Right atrium auricular region (tissue), 2 donors: ENCODE measurements at places on chromosomes 7 and 10. TPM values are rescaled to one million over a fixed set of nuclear protein-coding genes. Genes with fewer than 3 reads are reported as not detected.

DNA sequence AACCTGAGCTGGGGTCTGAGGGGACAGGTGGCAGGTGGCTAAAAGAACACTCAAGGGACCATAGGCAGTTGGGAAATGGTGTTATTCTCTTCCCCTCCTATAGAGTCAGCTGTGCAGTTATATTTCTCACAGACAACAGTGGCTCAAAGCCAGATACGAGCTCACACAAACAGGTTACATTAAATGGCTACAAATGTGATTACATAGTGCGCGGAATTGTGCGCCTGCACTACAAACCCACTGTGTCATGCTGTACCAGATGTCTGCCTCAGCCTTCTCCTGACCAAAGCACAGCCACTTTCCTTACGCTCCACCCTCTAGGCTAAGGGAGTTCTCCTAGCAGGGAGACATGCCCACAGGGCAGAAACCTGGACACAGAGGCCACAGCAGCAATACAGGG is 387.2 kb downstream of the CNTNAP2 start:
- H3K27ac ChIP-seq: no peak overlapping the region
- no peak overlapping the region for H3K4me3 ChIP-seq
- DNase-seq: no peak
- H3K27me3 ChIP-seq: no peaks in the 10 kb centered on the region
- no peaks in the 10 kb centered on the region for H3K36me3 ChIP-seq

DNA sequence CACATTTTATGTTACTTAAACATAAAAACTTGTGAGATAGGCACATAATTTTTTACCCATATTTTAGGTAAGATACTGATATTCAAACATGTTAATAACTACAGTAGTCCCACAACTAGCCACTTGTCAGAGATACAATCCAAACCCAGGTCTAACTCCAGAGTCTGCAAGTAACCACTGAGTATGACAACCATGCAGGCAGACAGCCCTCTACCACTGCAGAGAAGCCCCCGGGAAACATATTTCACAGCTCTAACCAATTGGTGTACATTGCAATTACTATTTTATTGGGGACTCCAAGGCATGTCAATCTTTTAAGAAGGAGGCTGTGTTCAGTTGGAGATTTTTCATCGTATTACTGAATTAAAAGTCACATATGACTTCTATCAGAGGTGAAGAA is 107.2 kb upstream of the FAM133B start:
- DNase-seq: no peak
- H3K36me3 ChIP-seq: no peaks in the 10 kb centered on the region
- no peak overlapping the region for H3K27ac ChIP-seq

GRCh38 chr10:12841826-12842225 is 159.7 kb downstream of the CCDC3 start:
- no peak overlapping the region for H3K4me3 ChIP-seq
- peaks cover 26% of the 10 kb centered on the region for H3K4me1 ChIP-seq
- DNase-seq: peak; percentile 60
- no peaks in the 10 kb centered on the region for H3K27me3 ChIP-seq
- H3K36me3 ChIP-seq: no peaks in the 10 kb centered on the region

- no peak overlapping the region for H3K4me3 ChIP-seq
- H3K36me3 ChIP-seq: no peaks in the 10 kb centered on the region
- no peaks in the 10 kb centered on the region for H3K27me3 ChIP-seq
- no peak overlapping the region for H3K27ac ChIP-seq
These were observed 14.9 kb upstream of the SLIT1 start for GRCh38 chr10:97200616-97201015.

- H3K4me1 ChIP-seq: no peaks in the 10 kb centered on the region
- no peak for DNase-seq
- no peak overlapping the region for H3K27ac ChIP-seq
- H3K27me3 ChIP-seq: no peaks in the 10 kb centered on the region
- H3K4me3 ChIP-seq: no peak overlapping the region
These were observed 326.1 kb downstream of the GALNT17 start for GRCh38 chr7:71457846-71458590.

DNA sequence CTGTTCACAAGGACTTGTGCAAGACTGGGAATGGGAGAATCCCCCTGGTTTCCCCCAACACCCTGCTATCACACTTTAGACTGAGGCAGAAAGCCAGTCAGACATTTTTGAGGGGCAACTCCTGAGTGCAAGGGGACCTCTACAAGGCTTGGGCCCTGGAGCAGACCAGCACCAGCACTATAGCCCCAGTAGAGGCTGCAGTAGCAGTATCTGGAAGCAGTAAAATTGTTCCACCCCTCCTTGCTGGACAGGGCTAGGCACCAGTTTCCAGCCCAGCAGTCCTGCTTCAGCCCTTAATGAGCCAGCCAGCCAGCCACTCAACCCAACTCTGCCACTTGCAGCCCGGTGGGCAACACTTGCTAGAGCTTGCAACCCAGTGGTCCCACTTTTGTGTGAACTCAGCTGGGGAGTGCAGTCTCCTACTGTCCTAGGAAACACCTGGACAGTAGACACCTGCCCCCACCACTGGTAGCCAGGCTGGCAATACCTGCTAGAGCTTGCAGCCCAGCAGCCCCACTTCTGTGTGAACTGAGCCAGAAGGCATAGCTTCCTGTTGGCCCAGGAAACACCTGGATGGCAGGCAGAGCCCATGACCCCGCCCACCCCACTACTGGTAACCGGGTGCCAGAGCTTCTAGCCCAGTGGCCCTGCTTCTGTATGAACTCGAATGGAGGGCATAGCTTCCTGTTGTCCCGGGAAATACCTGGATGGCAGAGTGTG is 65.0 kb downstream of the FBXL13 start:
- no peaks in the 10 kb centered on the region for H3K27me3 ChIP-seq
- no peaks in the 10 kb centered on the region for H3K4me1 ChIP-seq
- H3K27ac ChIP-seq: no peak overlapping the region

GRCh38 chr7:30984359-30985107 is 20.8 kb downstream of the GHRHR start:
- H3K4me3 ChIP-seq: no peak overlapping the region
- H3K27ac ChIP-seq: no peak overlapping the region
- no peaks in the 10 kb centered on the region for H3K36me3 ChIP-seq
- H3K4me1 ChIP-seq: no peaks in the 10 kb centered on the region
- no peaks in the 10 kb centered on the region for H3K27me3 ChIP-seq

- no peaks in the 10 kb centered on the region for H3K36me3 ChIP-seq
- no peaks in the 10 kb centered on the region for H3K27me3 ChIP-seq
- H3K27ac ChIP-seq: no peak overlapping the region
- no peak for DNase-seq
These were observed 167.9 kb downstream of the RNF216 start for GRCh38 chr7:5613607-5614006.

The BAIAP2L1 gene
- total RNA-seq: 1.1 TPM

The TMEM273 gene
- 14.3 TPM for total RNA-seq

The ARHGEF35 gene
- total RNA-seq: 1.7 TPM

The CYP3A7 gene
- total RNA-seq: 2.0 TPM

The TSPAN33 gene
- 9.8 TPM for total RNA-seq

The GLI3 gene
- total RNA-seq: 2.0 TPM

The PRR15 gene
- 26.3 TPM for total RNA-seq
